ENCODE measurements at places on chromosomes 12 and 14.

GRCh38 chr12:3480764-3481163, 10.2 kb upstream of the PRMT8 start:
- DNase-seq = no peak

DNA sequence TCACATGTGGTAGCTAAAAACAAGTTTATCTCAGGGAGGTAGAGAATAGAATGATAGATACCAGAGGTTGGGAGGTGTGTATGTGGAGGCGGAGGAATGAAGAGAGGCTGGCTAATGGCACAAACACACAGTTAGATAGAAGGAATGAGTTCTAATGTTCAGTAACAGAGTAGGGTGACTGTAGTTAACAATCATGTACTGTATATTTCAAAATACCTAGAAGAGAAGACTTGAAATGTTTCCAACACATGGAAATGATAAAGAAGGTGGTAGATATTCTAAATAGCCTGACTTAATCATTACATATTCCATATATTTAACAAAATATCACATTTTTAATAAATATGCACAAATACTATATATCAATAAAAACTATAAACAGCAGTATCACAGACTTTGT, 8.9 kb upstream of the IFNG-AS1 start:
- no peak for DNase-seq

DNA sequence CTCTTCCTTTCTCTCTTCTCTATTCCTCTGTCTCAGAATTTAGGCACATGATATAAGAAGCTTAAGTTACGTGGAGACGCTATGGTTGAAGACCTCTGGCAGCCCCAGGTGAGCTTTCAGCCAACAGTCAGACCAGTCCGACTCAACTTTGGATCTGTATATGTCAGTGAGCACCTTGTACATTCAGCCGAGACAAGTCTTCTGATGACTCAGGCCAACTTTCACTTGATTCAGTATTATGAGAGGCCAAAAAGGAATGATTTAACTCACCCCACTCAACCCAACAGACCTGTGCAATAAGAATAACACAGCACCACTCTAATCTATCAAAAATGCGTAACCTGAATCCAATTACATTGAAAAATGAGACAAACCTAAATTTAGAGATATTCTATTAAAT, 47.5 kb upstream of the FOXG1 start:
- no peak for DNase-seq

GRCh38 chr14:49852301-49853157, at the start of gene NEMF:
NEMF (minus strand) TSS chr14:49852788; CDS start chr14:49852753, 35 bp downstream.
- DNase-seq = peak; percentile 96

GRCh38 chr12:7650091-7650490, 15.6 kb downstream of the APOBEC1 start:
- DNase-seq = no peak

- no peak for DNase-seq
These were observed 229.2 kb downstream of the SPTSSA start for GRCh38 chr14:34232790-34233189.
